NCI-H526 (cell line): ENCODE measurements at places on chromosomes 4 and X.
A peak's percentile ranks its signal among the peaks of the same experiment; 100 is the strongest.

DNA sequence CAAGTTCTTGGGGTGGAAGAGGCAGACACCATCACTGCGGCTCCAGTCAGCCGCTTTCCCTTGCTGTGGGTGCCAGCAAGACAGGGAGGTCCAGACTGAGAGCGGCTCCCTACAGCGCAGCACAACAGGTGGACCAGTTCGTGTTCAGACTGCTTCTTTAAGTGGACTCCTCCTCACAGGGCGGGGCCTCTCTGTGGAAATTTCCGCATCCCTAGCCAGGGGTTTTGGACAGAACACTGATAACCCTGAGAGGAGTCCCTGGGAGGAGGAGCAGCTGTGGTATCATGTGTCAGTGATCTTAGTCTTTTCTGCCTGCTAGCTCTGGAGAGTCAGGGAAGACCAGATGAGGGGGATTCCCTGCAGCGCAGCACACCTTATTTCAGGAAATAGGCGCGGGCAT is 48.5 kb downstream of the MAGEC2 start:
- no peak for DNase-seq

DNA sequence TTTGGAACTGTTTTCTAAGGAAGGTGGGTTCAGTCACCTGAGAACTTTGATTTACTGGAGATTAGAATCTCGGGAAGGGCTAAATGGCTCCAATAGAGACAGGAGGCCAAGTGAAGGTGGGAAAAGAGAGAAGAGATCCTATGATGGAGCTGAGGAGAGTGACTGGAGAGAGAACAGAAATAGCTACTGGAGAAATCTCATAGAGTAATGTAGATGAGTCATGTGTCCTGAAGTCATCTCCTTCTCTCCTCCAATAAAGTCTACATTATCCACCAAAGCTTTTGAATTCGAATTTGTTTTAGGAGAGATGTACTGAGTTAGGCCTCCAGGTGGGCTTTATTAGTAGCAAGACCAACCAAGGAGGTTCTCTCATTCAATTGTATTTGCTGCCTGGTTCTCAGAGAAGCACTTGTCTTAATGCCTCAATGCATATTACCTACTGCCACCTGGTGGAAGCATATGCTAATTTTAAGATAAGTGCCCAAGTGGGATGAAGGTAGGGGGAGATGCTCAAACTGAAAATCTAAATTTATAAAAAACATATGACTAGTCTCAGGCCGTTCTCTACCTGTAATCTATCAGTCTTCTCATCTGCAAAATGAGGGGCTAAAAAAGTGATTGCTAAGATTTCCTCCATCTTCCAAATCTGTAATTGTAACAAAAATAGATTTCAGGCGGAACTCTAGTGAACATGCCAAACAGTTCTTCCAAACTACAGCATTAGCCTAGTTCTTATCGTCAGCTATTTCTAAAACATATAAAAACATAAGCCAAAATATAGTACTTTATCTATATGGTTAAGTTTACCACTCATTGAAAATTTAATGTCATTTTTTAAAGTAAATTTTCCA is 24.4 kb downstream of the TXK start:
- peak; percentile 59 for DNase-seq

DNA sequence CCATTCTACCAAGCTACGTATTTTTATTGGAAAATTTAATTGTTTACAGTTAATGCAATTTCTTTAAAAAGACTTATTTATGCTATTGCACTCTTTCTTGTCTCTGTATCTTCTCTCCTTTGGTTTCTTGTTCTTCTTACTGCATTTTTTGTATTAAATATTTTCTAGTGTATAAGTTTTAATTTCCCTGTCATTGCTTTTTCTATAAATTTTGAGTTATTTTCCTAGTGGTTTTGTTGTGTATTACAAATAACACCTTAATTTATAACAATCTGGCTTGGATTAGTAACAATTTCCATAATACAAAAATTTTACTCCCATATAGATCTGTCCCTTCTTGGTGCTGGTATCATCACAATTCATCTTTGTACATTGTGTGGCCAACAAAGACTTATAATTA is 303.5 kb upstream of the SPOCK3 start:
- DNase-seq, result no peak

- DNase-seq, result no peak
Measured at GRCh38 chr4:158190718-158191117, 17.9 kb upstream of the GASK1B start.

- DNase-seq, result no peak
Measured at GRCh38 chr4:19492606-19493005, 759.1 kb upstream of the SLIT2 start.

GRCh38 chr4:27215220-27215826 is 354.7 kb downstream of the STIM2 start:
- DNase-seq, result no peak

GRCh38 chr4:184977747-184978146 is 40.5 kb upstream of the HELT start:
- DNase-seq, result no peak

GRCh38 chr4:60034361-60034760 is 1165.8 kb upstream of the ADGRL3 start:
- DNase-seq, result no peak

DNA sequence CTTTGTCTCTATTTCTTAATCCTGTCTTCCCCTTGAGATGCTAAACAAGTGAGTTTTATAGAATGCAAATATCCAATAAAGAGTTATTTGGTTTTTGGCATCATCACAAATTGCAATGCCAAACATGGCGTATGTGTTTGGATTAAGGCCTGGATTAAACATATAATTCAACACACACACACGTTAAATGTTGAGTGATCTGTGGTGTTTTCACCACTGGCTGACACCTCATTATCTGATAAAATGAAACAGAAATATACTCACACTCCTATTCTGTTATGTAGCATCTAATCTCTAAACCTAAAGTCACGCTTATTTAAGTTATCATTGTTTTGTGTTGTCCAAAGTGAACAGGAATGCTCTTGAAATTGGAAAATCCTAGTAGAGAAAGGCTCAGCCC is 506.2 kb downstream of the FSTL5 start:
- no peak for DNase-seq

DNA sequence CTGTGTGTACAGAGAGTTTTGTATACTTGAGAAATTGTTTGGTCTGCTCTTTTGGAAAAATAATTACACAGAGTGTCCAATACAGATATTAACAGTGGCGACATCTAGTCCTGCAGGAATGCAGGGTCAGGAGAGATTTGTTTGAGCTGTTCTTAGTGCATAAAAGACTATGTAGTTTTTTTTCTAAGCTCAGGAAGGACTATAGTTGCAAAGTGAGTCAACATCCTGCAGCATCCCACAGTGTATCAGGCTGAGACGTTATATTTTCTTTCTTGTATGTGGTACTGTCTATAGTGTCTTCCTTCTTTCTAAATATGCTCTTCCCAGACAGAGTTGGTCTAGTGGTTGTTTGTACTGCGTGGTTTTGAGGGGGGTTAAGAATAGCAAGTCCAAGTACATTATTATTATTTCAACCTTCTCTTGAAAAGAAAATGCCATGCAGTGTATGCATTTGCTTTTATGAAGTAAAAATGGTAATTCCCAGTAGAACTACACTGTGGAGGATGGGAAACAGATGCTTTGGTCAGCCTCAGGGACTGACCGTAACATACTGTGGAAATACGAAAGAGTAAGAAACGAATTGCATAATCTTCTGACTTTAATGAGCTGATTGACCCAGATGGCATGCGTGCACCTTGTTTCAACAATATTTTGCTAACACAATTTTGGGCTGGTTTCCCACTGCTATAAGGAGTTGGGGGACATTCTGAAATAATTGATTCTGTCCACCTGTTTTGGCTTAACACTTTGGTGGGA is 67.4 kb downstream of the DMP1 start:
- DNase-seq, result no peak

GRCh38 chr4:150371869-150372268 is 210.1 kb upstream of the MAB21L2 start:
- DNase-seq, result no peak

GRCh38 chr4:146342600-146343192 is 128.4 kb downstream of the REELD1 start:
- DNase-seq, result peak; percentile 70

DNA sequence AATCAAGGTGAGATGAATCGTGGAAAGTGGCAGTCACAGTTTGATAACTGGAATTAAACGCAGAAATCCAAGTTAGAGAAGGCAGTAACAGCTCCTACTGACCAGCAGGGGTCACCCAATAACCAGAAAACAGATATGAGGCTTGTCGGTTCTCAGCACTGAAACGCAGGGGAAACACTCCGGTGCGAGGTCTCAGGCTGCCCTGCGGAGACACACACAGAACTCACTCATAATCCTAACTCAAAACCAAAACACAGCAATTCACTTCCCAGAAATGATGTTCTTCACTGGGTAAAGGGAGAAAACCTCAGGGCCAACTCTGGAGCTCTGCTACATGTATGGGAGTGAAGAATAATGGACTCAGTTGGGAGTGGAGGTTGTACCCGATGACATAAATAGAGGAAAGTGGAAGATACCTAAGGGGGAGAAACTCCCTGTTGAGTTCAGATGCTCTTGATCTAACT is 384.4 kb downstream of the RAPGEF2 start:
- peak; percentile 75 for DNase-seq

DNA sequence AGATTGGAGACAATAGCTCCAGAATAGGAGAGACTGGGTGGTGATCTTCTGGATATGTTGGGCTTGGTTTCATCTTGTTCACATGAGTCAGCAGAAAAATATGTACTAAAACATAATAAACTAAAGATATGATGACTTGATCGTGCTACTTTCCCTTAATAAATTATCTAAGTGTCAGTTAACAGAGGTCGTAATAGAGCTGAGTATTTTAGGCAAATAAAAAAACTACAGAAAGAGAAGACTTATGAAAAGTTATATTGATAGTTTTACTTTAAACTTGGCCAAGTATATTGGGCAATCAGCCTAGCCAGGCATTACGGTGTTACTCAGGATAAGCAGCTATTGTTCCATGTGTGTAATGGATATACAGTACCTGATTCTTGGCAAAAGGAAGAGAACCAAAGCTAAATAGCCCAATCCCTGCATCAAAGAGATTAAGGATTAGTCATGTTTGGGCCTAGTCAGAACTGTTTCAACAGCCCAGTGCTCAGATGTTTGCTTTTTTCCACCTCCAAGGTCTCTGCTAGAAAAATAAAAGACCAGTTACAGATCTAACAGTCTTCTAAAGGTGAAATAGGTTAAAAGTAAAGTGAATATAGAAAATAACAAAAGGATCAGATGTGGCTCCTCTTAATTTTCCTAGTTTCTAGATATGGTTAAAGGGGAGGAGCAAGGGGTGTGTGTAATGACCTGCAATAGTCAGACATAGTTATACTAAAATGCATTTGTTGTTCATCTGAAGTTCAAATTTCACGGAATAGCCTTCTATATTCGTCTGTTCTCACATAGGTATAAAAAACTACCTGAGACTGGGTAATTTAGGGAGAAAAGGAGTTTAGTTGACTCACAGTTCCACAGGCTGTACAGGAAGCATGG is 262.6 kb downstream of the ADGRL3 start:
- no peak for DNase-seq

- no peak for DNase-seq
Measured at GRCh38 chrX:47456080-47456479, 26.9 kb downstream of the ZNF41 start.

DNA sequence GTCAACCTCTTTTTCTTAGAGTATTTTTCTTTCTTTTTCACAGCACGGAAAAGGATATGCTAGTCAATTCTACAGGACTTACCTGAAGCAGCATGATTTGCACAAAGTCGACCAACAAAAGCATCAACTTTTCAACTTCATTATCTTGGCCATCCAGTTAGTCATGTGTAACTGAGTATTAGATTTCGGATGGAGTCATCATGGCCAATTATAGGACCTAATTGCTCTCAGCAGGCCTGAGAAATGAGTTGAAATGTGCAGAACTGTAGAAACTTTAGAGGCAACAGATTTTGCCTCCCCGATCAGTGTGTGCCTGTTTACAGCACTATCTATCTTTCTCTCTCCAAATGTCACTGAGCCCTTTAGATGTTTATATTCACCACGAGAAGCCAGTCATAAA is 41.0 kb downstream of the PCDH10 start:
- no peak for DNase-seq

DNA sequence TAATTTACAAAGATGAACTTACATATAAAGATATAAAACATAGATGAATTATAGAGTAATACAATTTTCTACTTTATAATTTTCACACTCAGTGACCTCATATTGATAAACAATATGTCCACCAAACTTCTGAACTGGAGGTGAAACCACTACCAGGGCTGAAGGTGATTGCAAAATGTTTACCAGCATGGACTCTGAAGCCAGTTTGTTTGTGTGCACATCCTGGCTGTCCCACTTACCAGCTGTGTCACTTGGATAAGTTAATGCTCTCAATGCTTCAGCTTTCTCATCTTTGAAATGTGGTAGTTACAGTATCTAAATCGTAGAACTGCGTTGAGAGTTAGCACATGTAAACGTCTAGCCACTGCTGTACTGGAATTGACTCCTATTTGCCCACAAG is 392.6 kb downstream of the HNRNPD start:
- DNase-seq, result no peak

DNA sequence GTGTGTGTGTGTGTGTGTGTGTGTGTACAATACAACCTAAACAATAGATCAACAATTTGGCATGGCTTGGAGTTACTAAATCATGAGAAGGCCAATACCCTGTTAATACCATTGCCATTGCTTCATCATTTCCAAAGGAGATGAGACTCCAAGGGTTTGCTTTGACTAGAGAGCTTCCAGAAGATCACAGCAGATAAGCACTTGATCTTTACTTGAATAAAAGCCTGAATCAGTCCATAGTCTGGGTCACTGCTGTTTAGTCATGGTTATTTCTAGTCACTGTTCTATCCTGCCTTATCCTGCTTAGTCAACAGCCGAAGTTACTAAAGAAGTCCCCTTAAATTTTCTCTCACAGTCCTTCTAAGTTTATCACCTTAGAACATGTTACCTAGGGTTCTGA is 58.2 kb downstream of the RAB40AL start:
- DNase-seq, result no peak

DNA sequence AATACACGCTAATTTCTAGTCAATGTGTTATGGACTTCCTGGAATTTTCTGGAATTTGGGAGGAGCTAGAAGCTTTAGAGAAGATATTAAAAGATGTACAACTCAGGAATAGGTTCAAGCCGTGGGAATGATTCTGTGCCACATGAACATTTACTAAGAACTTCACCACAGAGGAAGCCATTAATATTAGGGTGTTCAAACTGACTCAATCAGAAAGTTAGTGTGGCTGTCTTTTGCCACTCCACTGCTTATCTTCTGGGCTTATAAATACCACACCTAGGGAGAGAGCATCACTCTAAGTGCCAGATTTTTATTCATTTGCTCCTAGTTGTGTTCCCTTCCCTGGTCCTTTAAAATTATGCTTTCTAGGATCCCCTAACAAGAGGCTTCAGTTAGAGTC is 409.8 kb downstream of the KCTD8 start:
- no peak for DNase-seq

GRCh38 chrX:109773374-109773773 is 40.3 kb upstream of the ACSL4 start:
- no peak for DNase-seq

- no peak for DNase-seq
Measured at GRCh38 chrX:73812256-73812655, 249.3 kb downstream of the CHIC1 start.
